ENCODE measurements at places on chromosomes 16 and 17.

- no peak for DNase-seq
Measured at GRCh38 chr16:12474806-12475410, 328.8 kb downstream of the CPPED1 start.

DNA sequence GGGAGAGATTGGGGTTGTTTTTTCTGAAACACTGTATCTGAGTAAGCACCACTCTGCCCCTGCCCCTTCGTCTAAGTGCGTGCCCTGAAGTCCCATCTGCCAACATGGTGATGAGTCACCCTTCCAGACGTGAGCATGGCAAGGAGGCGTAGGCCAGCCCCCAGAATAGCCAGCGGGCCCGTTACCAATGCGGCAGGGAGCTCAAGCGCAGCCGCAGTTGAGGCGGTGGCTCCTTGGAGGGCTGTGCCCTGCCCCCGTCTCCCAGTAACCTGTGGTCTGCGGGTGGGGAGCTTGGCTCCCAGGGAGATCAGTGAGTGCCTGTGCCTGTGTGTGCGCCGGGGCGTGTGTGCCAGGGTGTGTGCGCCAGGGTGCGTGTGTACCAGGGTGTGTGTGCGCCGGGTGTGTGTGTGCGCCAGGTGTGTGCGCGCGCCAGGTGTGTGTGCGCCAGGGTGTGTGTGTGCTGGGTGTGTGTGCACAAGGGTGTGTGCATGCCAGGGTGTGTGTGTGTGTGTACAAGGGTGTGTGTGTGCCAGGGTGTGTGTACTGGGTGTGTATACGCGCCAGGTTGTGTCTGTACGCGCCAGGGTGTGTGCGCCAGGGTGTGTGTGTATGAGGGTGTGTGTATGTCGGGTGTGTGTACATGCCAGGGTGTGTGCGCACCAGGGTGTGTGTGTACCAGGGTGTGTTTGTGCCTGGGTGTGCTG is 98.6 kb upstream of the CHMP6 start:
- no peak for DNase-seq

- no peak for DNase-seq
Measured at GRCh38 chr17:58576679-58577367, 62.4 kb upstream of the MTMR4 start.

DNA sequence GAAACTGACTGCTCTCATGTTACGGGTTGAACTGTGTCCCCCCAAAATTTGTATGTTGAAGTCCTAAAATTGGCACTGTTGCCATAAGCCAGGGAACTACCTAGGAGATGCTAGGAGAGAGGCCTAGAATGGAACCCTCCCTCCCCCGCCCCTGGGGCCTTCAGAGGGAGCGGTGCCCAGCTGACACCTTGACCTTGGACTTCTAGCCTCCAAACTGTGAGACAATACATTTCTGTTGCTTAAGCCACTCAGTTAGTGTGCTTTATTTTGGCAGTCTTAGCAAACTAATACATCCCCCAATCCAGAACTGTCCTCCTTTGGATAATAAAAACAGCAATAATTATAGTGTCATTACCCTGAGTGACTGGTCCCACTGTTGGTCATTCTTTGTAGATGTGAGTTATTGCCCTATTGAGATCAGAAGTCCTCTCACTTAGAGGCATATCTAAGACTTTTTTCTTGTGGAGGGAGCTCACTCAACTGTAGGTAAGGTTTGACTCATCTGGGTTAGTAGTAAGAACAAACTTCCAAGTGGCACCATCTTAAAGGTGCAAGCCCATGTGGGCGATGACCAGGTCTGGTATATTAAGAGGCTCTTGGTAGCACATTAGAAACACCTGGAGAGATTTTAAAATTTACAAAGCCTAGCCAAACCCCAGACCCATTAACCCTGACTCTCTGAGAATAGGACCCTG is 93.0 kb upstream of the HLF start:
- no peak for DNase-seq

DNA sequence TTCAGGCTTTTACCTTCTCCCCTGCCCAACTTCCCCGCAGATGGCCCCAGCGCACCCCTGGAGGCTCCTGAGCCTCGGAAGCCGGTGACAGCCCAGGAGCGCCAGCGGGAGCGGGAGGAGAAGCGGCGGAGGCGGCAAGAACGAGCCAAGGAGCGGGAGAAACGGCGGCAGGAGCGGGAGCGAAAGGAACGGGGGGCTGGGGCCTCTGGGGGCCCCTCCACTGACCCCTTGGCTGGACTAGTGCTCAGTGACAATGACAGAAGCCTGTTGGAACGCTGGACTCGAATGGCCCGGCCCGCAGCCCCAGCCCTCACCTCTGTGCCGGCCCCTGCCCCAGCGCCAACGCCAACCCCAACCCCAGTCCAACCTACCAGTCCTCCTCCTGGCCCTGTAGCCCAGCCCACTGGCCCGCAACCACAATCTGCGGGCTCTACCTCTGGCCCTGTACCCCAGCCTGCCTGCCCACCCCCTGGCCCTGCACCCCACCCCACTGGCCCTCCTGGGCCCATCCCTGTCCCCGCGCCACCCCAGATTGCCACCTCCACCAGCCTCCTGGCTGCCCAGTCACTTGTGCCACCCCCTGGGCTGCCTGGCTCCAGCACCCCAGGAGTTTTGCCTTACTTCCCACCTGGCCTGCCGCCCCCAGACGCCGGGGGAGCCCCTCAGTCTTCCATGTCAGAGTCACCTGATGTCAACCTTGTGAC is 3.6 kb downstream of the MAPK7 start:
- DNase-seq: no peak

DNA sequence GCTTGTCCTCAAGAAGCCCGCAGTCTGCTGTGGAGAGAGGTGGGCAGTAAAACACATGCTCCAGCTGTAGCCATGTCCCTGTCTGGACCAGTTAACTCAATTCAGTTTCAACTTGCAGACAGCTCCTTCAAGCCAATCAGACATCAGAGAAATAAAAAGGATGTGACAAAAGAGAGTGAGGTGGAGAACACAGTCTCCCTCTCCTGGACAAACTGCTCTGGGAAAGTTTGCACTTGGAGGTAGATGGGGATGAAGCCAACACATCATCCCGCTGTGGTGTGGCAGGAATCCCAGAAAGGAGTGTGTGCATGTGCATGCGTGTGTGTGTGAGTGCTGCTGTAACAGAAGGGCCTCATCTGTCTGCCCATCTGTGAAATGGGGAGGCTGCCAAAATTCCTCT is 358.6 kb upstream of the ASIC2 start:
- DNase-seq: no peak

- DNase-seq: no peak
Measured at GRCh38 chr17:5809056-5809455, 224.7 kb upstream of the NLRP1 start.

GRCh38 chr16:13519871-13520270 is 400.1 kb upstream of the ERCC4 start:
- DNase-seq: no peak

DNA sequence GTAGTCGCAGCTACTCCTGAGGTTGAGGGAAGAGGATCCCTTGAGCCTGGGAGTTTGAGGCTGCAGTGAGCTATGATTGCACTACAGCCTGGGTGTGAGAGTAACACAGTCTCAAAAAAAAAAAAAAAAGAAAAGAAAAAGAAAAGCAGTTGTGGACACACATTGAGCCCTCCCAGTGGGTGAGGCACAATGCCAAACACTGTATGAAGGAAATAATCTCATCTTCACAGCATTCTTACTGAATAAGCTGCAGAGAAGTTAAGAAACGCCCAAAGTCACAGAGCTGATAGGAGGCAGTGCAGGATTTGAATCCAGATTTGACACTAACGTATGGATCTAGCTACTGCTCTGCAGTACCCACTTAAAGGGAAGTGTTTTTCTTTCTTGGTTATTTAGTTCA is 5.9 kb upstream of the LYZL6 start:
- no peak for DNase-seq

DNA sequence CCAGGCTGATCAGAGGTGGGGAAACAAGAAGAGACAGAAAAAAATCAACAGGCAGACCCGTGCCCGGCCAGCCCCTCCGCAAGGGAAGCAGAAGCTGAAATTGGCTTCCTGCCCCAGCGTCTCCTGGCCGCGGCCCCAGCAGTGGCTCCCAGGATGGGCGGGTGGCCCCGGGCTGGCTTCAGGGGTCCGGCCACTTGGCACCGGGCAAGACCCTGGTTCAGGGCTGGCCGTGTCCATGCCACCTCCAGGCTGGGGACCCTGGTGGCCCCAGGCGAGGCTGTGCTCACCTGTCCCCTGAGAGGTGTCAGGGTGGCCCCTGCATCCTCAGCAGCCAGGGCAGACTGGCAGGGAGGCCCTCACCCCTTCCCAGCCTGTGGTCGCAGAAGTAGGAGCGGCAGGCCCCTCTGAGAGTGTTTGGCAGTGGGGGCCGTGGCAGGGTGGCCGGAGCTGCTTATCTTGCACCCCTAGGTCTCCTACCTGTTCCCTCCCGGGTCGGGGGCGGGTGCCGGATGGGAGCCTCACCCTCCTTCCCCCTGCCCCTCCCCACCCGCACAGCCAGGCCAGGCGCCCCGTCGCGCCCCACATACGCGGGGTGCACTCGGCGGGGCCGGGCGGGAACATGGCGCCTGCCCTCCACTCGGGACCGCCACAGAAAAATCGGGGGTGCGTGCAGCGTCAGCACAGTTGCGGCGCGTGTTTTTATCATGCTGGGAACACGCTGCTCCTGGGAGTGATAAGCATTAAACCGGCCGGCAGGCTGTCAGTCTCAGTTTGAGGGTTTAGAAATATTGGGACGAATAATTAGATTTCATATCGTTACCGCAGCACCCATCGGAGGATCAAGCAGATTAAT is 46.7 kb upstream of the ZC3H18 start:
- DNase-seq: no peak

DNA sequence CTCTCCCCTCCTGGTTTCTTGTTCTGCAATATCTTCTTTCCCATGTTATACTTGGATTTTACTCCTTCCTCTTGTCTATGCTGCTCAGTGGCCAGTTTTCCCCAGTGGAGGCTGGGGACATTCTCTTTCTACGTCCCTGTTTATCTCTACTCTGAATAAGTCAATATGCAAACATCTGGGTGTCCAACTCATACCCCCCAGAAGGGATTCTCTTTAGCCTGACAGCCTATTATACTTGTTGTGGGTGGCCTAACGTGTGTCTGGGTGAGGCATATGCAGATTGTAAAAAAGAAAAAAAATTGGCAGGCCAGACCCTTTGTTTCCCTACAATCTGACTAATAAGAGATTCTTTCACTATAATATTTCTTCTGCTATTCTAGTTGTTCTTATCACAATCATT is 134.2 kb upstream of the MAF start:
- no peak for DNase-seq

GRCh38 chr16:27959914-27960313 is 103.6 kb downstream of the GSG1L start:
- no peak for DNase-seq

DNA sequence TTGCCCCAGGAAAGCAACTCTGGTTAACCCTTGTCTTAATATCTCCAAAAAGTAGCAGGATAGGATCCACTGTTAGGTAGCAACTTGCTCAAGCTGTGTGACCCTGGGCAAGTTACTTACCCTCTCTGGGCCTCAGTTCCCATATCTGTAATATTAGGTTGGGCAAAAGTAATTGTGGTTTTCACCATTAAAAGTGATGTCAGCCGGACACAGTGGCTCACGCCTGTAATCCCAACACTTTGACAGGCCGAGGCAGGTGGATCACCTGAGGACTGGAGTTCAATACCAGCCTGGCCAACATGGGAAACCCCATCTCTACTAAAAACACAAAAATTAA is 179.3 kb downstream of the FOXL1 start:
- no peak for DNase-seq

- DNase-seq: no peak
Measured at GRCh38 chr16:62130101-62130500, 93.9 kb upstream of the CDH8 start.

DNA sequence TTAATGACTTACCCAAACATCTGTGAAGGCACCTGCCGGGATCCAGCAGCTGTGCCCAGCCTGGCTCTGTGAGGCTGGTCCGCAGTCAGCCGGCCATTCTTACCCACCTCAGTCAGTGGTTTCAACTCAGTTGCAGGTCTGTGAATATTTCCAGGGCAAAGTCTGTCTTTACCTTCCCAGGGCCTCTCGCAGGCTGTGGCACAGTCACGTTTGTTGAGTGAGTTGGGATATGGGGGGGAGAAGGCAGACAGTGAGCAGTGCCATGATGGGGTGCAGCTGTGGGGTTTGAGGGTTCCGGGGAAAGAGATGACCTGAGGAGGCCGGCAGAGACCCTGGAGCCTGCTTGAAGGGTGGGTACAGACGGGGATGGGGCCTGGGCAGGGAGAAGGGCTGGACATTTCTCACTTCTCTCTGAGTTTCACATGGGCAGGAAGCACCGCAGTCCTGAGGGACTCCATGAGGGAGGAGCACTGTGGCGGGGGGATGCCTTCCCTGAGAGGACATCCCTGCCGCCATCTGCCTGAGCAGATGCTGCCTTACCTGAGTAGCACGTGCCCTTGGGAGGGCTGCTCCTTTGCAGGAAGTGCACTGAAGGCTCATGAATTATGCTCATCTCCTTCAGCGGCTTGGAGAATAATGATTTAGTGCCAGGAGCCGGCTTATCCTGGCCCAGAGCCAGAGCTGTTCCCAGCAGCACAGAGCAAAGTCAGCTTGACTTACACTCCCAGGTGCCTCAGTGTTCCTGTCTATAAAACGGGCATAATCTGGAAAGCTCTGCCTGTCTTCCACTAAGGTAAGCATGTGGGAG is 48.1 kb downstream of the KSR1 start:
- no peak for DNase-seq

- no peak for DNase-seq
Measured at GRCh38 chr17:77756028-77756427, 202.5 kb upstream of the TNRC6C start.

GRCh38 chr16:66903544-66904427 is 14.9 kb downstream of the CDH16 start:
- DNase-seq: no peak

DNA sequence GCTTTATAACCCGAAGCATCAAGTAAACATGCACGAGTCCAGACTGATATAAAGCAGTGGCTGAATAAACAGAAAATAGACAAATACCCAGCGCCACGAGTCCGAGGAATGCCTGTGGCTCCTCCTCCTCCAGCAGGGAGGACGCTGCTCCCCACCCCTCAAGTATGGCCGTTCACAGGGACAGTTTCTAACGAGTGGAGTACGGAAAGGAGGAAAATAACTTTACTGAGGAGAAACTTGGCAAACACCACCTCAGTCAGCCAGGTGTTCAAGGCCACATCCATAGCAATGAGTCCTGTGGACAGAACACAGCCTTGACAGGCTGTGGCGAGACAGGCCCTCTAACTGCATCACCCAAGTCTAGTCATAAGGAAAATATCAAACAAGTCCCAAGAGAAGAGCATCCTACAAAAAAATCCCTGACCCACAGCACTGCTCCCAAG is 9.2 kb downstream of the ZDHHC7 start:
- DNase-seq: no peak
